Sciatic nerve (tissue), 2 donors: ENCODE measurements at places on chromosomes 5 and 9. TPM values are rescaled to one million over a fixed set of nuclear protein-coding genes. Genes with fewer than 3 reads are reported as not detected.

Gene ARHGEF39
- total RNA-seq, result not detected

Gene SH3GL2
- total RNA-seq, result 1.1 TPM

- DNase-seq, result no peak
These were observed 1660.8 kb upstream of the ACO1 start for GRCh38 chr9:30723656-30724055.

Gene UNC5A
- not detected for total RNA-seq

Gene SOHLH1
- total RNA-seq, result not detected

DNA sequence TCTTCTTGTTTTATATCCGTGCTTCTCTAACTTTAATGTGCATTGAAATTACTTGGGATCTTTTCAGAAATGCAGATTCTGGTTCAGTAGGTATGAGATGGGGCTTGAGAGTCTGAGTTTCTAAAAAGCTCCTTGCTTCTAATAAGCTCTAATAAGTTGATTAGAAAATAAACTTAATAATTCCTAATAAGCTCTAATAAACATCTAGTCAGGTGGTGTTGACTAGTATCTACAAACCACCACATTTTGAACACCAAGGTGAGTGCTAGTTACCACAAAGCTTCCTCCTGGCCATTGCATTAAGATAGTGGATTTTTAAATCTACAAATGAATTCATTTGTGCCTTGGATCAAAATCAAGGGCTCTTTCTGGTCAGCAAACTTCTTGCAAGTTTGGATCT is 5.3 kb downstream of the TMOD1 start:
- no peak for DNase-seq

Gene SMIM32
- not detected for total RNA-seq

DNA sequence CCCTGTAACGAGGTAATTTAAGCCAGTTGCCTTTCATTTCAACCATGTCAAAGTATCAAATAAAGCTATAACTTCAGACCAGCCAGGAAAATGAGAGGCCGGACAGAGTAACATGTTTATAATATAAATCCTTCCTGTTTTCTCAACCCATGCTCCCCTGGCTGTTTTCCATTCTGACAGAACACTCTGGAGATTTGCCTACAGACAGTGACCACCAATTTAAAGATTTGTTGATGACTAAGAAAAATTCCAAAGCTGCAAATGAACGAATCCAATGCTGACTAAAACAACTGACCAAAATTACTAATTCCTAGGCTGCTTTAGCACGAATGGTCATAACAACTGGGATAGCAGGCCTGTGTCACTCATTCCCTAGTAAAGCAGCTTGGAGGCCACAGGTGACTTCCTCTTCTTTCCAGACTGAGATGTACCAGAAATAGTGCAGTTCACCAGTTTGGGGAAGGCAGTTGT is 141.4 kb downstream of the AOPEP start:
- DNase-seq, result no peak

DNA sequence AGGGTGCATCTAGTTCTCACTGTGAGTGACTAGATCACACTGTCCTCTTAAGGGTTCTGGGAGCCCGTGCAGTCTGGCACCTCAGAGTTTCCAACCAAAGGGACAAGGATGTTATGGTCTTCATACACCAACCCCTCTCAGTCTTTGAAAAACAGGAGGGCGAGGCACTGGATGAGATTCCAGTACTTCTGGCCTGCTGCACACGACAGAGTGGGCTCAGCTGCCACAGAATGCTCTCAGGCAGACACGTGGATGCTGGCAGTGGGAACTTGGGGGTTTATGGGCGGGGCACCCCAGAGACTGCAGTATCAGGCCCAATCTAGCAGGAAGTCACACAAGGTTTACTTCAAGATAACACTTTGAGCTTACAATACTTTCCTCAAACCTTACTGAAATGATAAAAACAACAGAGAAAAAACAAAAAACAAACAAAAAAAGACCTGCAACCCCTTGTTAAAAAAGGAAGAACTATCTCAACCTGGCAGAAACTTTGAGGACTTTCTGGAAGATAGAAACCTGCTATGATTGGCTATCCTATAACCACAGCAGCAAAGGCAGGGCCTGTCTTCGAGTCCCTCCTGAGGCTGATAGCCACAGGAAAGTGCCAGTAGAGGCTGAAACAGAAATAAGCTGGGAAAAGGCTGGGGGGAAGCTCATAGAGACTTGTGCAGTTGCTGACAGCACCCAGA is 28.3 kb upstream of the TGFBR1 start:
- no peak for DNase-seq

DNA sequence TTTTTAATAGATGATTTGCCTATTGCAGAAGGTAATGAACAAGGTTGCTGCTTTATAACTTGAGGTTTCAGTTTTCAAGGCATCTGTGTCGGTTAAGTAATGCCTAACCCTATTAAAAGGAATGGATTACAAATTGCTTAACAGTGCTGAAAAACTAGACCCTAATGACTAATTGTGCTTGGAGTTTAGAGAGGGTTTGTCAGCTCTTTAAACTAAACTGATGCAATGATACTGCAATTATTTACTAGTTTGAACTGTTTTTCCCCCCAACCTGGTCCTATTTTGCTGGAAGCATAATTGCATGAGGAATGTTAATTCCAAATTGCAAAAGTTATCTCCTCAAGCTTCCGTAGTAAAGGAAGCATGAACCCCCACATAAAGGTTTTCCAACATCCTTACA is 39.3 kb upstream of the TLX3 start:
- DNase-seq, result no peak

GRCh38 chr5:139882961-139883539 is 87.4 kb downstream of the PSD2 start:
- DNase-seq, result no peak

DNA sequence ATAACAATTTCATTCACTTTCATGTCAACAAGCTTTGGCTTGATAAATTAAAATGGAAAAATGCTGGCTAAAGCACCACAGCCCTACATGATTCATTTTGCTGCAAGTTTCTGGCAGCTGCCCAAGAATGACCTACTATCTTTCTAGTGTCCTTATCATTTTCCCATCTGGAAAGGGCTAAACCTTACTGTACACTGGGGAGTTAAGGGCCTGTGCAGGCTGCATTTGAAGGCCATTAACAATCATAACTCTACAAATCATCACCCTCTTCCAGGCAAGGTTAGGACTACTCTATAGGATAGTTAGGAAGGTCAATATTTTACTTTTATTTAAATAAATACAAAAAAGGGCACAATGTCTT is 579.7 kb upstream of the ZNF608 start:
- DNase-seq, result peak; percentile 70

DNA sequence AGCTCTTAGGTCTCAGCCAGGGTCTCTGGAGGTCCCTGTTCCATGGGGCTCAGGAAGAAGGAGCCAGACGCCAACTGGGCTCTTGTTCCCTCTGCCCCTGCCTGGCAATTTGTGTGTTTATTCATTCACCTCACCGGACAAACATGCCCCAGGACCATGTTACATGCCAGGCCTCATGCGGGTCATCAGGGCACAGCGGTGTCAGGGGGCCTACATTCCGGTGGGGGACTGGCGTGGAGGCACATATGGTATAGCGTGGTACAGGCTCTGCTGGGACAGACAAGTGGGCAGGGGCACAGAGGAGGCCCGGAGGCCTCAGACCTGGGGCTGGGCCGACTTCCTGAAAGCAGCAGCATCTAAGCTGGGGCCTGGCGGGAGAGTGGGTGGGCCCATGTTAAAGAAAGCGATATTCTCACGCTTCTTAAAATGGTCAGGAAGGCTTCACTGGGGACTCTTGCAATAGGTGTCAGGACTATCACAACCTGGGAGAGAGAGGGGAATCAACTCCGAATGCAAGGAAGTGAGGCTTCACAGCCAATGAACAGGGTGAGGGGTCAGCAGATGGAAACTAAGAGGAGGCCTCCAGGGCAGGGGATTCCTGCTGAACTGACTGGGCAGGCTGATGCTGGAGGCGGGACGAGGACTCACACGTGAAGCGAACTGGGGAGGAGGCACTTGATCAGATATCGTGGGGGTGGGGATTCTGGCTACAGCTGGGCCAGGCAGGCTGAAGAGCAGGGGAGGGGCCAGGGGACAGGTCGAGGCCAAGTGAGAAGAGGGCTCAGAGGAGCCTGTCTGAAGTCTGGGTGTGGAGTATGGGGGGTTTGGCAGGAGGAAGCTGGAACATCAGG is 41.9 kb downstream of the NCS1 start:
- no peak for DNase-seq

GRCh38 chr5:78500871-78501270 is 140.5 kb downstream of the SCAMP1 start:
- no peak for DNase-seq

GRCh38 chr9:121721770-121722169 is 70.3 kb downstream of the DAB2IP start:
- DNase-seq, result no peak

Gene PTGR1
- total RNA-seq, result 43.5 TPM

GRCh38 chr9:32487981-32488380 is 38.0 kb downstream of the RIGI start:
- no peak for DNase-seq

Gene CDX1
- total RNA-seq, result not detected

DNA sequence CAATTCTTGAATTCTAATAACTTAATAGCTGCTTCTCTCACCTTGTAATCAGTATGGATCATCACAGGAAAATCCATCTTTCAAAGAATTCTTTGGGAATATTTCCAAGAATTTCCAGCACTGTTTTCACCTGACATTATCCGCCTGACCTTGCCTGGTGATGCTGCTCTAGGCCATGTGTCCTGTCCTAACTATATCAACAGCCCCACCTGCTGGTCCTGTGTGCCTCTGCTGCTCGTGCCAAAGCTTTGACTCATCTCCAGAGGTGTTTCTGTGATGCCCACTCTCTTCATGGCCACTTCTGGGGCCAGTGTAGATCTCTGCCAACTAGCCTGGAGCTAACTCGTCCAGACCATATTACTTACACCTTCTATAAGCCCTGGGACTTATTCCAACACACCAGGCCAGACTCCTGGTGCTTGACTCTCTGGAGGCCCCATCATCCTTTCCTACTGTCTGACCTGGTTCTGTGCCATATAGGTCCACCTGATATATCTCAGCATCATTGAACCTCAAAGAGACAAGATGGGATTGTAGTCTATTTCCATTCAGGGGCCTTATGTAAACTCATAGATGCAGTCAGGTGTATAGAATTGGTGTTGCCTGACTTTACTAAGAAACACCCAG is 67.5 kb upstream of the CKMT2 start:
- peak; percentile 85 for DNase-seq

DNA sequence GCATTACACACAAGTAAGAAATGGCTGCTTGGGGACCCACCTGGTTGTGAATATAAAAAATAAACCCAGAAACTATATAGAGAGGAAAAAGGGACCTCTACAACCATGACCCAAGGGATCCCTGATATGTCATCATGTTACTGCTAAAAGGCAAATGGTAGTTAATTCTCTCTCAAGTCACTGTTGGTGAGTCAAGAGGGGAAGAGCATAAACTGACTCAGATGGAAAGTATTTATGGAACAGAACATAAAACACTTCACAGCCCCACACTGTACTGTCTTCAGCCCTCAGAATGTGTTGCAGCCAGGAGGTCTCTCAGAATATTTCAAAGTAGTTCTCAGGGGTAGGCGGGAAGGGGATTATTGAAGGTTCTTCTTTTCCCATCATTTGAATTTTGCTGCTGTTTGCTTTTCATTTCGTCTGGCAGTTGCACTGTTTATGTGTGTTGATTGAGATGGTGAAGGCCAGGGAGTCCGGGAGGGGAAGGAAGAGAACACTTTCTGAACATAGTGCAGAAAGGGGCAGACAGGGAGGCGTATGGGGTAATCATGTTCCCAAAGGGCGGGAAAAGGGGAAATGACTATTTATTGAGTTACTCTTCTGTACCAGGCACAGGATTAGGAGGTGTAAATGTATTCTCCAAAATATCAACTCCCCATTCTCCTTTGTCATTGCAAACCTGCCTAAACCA is 85.5 kb downstream of the TEK start:
- no peak for DNase-seq

DNA sequence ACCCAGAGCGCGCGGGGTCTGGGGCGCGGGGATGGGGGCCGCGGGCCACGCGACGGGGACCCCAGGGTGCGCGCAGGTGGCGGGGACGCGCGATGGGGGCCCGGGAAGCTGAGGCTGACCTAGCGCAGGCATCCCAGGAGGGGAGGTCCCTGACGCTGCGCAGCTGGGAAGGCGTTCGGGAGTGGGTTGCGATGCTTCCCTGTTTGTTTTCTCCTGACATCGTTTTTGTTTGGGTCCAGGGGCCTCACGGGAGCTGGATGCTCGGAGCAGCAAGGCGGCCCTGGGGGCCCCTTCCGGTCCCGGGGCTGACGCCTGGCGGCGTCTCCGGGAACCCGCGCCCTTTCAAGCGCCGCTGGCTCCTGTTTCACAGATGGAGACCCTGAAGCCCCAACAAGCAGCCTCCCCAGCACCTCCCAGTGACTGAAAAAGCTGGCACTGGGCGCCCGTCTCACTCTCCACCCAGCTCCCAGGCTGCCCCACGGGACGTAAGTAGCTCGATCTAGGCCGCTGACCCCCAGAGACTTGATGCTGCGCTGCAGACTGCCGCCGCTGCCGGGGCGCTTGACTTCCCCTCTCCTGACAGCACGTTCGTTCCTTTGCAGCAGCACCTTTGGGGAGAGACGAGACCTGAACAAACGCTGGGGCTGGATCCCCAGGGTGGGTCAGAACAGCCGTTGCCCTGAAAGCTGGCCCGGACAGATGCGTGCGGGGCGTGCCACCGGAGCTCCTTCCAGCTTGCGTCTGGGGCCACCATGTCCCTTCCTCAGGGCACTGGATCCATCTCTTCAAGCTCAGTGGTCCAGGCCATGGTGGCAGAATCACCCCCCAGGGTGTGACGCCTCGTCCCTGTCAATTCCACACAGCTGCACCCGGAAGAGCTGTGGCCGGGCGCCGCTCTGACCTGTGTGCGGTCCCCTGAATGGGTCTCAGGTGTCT is 593 bp downstream of the BRD3OS start:
- DNase-seq, result no peak

DNA sequence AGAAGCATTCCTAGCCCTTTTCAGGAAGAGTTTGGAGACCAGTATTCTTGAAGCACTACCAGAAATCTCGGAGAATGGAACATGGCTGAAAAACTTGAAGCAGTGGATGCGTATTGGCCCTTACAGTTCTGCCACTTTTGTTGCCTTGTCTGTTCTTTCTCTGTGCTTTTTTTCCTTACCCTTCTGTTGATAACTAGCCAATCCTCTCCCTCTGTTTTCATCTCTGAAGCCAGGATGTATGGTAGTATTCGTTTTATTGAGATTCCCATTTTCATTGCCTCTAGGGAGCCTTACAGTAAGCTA is 564 bp upstream of the CCNH start:
- no peak for DNase-seq

DNA sequence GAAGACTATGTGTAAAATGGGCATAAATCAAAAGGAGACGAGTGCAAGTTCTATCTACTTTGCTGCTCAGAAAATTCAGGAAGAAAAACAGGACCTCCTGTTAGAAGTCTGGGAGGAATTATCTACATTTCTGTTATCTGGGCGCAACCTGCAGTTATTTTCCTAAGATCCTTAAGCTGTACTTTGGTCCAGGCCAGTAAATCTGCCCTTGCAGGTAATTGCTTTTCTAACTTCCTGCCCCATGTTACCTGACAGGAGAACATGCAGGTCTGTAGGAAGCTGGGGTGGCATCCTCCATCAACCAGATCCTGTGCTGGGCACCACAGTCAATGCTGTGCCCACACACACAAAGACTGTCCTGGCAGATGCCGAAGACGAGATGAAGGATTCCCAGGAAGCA is 5.7 kb downstream of the CCNJL start:
- no peak for DNase-seq

Gene DPH7
- 33.1 TPM for total RNA-seq

GRCh38 chr5:60376860-60377259 is 323.1 kb downstream of the DEPDC1B start:
- no peak for DNase-seq
